ENCODE measurements at places on chromosomes 1 and 21.

DNA sequence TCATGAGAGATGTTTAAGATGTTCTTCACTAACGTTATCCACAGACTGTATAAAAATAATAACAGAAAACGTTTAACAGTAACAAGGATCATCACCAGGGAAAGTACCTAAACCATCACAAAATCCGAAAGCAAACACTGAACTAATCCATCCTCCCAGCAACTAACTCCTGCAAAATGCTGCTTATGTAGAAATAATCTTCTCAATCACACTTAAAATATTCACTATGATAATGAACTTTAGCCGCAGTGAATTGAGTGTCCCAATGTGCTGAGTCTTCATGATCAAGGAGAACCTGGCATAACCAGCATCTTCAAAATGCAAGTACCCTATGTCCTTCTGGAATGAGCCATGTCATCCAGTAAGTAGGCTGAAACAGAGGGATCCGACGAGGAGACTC lies 166.1 kb downstream of the LTN1 start:
- no peak for DNase-seq

- no peak for DNase-seq
Observed at GRCh38 chr1:111990026-111990877, 784 bp upstream of the KCND3 start.

GRCh38 chr1:212313616-212314015 lies 28.4 kb downstream of the PPP2R5A start:
- DNase-seq, result no peak

DNA sequence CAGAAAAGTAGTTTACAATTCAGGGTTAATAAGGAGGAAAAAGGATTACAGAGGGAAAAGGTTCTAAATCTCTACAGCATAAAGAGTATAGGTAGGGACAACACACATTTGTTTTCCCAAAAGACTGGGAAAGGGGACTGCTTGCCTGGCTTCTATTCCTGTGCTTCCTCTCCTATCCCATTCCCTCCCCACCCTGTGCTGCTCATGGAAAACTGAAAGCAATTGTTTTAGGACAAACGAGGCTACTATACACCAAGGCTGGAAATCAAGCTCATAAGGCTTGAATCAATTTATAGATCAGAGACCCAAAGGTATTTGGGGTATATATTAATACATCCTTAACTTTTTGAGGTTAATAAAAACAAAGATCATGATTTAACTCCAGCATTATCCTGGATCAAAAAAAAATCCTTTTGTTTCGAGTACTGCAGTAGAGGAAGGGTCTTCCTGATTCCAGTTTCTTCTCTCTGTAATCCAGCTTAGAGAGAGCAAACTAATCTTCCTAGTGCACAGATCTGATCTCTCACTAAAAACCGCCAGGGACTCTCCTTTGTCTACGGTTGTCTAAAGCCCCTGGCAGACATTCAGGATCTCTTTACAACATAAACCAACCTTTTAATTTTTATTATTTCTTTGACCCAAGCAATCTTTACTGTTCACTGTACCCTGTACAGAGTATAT lies 37.4 kb upstream of the A3GALT2 start:
- DNase-seq, result no peak

GRCh38 chr1:207032528-207033017 lies at the start of gene C1orf116:
Gene C1orf116, minus strand, starts transcription at chr1:207032756. Its CDS starts 5,158 bp downstream, at chr1:207027598.
- no peak for DNase-seq

- DNase-seq, result no peak
Observed at GRCh38 chr1:119447344-119448126, 32.6 kb downstream of the HSD3B2 start.

GRCh38 chr1:94579876-94580294 lies 38.3 kb upstream of the F3 start:
- no peak for DNase-seq

DNA sequence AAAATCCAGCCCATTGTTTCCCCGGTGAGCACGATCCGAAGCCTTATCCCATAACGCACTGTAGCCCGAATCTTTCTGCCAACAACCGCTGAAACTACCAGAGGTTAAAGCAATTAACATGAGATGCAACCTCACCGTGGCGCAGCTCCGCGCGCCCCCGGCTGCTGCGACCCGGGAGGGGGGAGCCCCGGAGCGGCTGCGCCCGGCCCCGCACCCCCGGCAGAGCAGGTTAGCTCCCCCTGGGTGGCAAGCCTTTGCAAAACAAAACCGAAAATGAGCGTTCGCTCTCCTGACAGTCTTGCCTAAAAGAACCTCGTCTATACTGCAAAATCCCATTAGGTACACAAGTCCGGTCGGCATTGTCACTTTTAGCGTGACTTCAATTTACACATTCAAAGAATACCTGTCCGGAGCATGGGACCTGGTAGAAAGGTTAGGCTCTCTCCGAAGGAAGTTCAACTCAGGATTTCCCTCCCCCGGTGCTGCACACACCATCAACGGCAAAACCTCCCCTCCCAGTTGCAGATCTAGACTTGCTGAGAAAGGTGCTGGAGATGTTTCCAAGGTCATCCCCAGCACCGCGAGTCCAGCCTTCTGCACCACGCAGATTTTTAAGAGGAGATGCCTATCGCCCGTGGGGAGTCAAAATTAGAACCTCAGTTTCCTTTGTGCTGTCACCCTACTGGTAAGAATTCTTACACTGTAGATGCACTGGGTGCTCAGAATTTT lies 107.5 kb downstream of the ZNF281 start:
- DNase-seq, result peak; percentile 11

DNA sequence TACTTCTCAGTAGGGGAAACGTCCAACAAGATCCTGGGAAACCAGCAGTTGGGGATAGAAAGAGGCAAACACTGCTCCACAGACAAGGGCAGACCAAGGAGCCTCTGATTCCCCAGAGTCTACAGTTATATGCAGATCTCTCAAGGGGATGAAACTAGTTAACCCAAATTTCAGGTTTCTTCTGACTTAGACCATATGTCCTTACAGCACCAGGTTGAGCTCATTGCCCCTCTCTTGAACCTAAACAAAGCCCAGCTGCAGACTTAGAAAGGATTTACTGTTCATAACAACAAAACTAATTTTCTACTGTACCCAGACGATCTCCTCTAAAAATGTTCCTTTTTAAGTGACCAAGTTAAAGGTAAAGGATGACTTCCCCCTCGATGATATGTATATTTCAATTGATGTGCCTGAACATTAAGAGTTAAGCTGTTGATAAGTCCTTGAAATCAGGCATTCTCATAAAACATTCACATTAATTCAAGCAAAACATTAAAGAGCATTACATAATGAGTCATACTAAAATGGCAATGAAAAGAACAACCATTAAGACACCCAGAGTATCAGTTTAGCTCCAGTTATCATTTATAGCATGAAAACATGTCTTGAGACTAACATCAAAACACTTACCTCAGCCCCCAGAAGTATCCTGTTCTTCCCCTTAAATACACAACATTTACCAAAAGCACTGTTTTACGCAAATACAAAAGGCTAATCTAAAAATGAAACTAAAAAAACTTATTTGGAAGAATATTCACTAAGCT lies 24.1 kb downstream of the SMYD3 start:
- DNase-seq, result no peak

DNA sequence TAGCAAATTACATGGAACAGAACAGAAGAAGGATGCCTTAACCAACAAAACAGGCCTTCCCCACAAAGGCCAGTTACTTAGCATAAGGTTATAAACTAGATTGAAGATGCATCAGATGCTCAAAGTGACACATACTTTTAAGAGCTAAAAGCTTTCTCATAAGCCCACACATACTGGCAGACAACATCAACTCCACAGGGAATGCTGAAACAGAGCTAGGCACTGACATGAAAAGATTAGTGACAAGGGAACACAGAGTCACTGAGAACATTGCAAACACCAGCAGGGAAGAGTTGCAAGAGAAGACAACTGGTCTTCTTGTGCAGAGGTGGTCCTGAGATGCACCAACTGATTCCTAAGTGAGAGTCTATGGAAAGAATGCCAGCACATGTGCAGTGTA lies 6.9 kb downstream of the TTC13 start:
- no peak for DNase-seq

- no peak for DNase-seq
Observed at GRCh38 chr1:194477908-194478307, 1291.5 kb upstream of the B3GALT2 start.

DNA sequence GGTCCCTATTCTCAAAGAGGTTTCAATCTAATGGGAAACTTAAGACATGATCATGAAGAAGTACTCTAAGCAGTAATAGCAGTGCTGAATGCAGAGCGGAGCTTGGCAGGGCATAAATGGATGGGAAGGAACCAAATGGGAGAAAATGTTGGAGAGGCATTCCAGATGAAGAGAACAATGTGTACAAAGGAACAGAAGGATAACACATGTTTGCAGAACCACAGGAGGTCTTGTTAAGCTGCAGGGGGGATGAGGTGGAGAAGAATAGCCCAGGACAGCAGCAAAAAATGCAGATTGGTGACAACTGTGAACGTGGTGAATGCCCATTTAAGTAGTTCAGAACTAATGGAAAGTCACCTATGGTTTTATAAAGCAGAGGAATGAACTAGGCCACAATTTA lies 99.1 kb downstream of the ASTN1 start:
- no peak for DNase-seq

GRCh38 chr1:30358500-30358899 lies 364.9 kb downstream of the MATN1 start:
- DNase-seq, result no peak

DNA sequence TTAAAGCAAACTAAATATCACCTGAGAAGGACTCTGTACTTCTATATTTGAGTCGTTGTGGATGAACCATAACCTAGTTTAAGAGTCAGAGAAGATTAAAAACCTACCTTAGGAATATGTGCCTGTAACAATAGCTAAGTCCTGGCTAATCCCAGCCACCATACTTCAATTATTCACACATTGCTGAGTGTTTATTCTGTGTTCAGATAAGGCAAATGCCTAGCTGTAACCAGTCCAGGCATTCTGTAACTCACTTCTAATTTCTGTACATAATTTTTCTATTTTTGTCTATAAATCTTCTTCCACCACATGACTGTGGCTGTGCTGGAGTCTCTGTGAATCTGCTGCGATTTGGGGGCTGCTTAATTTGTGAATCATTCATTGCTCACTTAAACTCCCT lies 441.9 kb upstream of the ADAMTS5 start:
- DNase-seq, result no peak

- no peak for DNase-seq
Observed at GRCh38 chr1:40411294-40411693, 37.8 kb downstream of the SMAP2 start.

GRCh38 chr21:44708213-44708865 lies 3.0 kb downstream of the TSPEAR start:
- no peak for DNase-seq

DNA sequence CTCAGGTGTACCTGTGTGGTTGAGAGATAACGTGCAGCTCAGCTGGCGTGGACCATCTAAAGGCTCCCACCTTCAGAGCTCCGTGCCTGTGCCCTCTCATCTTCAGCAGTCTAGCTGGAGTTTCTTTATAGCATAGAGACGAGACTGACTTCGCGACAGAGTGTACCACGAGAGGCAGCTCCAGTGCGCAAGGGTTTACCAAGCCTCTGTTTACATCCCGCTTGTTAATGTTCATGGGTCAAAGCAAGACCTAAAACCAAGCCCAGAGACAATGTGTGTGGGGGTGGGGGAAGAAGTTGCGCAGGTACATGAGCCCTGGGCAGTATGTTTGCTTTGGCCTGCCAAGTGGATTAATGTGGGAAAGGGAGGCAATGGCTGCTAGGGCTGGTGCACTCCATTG lies 15.6 kb downstream of the RHOU start:
- no peak for DNase-seq

GRCh38 chr1:225347123-225347683 lies 80.6 kb downstream of the LBR start:
- DNase-seq, result no peak

GRCh38 chr1:27000090-27000816 lies 6.8 kb downstream of the TRNP1 start:
- DNase-seq, result no peak

DNA sequence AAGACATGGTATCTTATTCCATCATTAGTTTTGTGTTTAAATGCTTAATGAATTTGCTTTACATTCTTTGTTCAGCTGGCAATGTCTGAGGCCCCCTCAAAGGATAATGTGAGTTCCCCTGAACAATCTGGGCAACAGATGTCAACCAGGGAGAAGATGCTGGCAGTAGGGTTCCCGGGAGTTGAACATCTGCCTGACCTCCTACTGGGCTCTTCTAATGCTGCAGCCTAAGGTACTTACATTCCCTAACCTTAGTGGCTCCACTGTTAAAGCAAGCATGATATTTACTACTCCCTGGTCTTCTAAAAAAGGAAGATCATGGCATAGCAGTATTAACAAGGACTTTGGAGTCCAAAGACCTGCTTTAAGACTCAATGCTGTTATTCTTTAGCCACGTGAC lies 574.9 kb upstream of the NR5A2 start:
- no peak for DNase-seq

- no peak for DNase-seq
Observed at GRCh38 chr1:143625886-143626285, 345.9 kb downstream of the FAM72C start.

DNA sequence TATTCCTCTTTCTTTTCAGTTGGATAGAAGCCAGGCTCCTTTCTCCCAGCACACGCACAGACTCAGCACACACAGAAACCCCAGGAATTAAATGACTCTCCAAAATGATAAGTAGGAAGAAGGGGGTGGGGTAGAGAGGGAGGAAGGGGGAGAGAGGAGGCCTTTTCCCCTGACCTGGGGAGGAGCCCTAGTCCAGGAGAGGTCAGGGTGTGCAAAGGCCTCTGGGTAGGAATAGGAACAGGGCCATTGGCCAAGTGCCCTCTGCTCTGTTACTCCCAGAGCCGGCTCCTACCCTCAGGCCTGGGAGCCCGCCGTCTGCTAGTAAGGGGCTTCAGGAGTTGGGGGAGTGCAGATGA lies 35.6 kb upstream of the PUM1 start:
- no peak for DNase-seq

DNA sequence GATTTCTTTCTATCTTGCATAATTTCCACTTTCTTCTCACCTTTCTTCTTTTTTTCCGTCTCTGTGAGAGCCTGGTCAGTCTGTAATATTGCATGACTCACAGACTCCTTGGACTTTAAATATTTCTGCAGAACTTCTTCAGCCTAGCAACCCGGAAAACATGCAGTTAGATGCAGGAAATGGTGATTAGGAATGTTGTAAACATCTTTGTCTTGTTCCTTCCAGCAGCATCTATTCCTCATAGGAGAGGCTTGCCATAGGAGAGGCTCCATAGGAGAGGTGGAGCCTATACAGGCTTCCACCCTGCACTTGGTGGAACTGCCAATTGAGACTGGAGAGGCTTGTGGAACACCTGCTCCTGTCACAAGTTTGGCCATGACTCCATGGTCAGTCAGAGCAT lies 10.0 kb downstream of the GBP5 start:
- no peak for DNase-seq

GRCh38 chr1:38558500-38559445 lies 300.8 kb downstream of the RRAGC start:
- DNase-seq, result no peak

Measured in stimulated activated CD4-positive, alpha-beta T cell treated with anti-CD3 and anti-CD28 coated beads, Interleukin-1b, Interleukin-23, amount 100 ng/mL, for 1 hour (primary cell).